ENCODE measurements at places on chromosomes 1 and 21.

- no peak for DNase-seq
Measured at GRCh38 chr1:118934706-118935105, 53.4 kb downstream of the TBX15 start.

DNA sequence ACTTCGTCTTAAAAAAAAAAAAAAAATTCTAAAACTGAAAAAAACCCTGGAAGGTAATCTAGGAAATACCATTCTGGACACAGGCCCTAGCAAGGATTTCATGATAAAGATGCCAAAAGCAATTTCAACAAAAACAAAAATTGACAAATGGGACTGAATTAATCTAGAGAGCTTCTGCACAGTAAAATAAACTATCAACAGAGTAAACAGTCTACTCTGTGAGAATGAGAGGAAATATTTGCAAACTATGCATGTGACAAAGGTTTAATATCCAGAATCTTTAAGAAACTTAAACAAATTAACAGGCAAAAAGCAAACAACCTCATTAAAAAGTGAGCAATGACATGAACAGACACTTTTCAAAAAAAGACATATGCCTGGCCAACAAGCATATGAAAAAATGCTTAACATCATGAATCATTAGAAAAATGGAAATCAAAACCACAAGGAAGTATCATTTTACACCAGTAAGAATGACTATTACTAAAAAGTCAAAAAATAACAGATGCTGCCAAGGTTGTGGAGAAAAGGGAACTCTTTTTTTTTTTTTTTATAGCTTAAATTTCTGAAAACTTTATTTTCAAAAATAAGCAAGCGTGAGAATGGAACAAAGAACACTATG, 29.4 kb upstream of the RNPC3 start:
- no peak for DNase-seq

DNA sequence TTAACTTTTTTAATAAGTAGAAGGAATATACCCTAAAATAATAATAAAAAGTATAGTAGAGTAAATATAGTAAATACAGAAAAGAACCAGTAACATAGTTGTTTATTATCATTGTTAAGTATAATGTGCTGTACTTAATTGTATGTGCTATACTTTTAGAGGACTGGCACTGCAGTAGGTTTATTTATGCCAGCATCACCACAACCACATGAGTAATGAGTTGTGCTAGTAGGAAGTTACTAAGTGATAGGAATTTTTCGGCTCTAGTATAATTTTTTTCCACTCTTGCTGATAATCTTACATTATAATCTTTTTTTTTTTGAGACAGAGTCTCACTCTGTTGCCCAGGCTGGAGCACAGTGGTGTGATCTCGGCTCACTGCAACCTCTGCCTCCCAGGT, 71.6 kb downstream of the IVNS1ABP start:
- DNase-seq, result no peak

DNA sequence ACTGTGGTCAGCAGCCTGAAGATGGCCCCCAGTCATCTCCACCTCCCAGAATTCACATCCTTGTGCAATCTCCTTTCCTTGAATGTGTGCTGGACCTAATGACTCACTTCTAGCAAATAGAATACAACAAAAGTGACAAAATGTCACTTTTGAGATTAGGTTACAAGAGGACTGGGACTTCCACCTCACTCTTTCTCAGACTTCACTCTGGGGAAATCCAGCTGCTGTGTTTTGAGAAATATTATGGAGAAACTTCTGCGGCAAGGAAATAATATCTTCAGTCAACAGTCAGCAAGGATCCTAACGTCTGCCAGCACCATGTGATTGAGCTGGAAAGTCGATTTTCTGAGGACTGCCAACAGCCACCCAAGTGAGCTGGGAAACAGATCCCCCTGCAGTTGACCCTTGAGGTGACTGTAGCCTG, 70.5 kb upstream of the GADD45A start:
- no peak for DNase-seq

DNA sequence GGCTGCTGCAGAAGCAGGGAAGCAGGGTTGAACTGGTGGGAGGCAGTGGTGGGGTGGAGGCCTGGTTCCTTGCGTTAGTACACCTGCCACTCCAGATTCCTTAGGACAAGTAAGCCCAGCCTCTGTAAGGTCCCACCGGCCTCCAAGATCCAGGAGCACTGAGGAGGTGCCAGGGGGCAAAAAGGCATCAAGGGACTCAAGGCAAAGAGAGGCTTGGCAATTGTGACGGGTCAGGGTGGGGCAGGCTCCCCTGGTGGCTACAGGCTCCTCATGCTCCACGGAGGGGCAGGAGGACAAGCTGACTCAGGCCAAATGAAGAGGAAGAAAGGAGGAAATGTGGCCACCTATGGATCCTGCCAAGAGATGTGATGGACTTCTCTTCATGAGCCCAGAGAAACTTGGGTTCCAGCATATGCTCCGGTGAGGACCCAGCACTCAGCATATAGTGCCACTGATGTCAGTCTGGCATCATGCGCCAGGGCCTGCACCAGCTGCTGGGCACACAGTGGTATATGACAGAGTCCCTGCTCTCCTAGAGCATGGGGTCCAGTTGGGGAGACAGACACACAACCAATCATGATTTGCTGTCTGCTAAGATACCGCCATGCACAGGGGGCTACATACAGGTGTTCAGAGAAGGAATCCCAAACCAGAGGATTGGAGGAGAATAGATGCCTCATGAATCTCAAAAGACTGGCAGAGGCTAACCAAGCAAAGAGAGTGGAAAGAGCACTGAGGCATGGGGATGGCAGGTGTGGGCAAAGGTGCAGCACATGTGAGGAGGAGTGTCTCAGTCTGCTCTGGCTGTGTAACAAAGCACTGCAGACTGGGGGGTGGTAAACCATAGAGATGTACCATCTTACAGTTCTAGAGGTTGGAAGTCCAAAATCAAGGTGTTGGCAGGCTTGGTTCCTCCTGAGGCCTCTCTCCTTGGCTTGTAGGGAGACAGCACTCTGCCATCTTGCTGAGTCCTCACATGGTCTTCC, 249.7 kb downstream of the RHOU start:
- DNase-seq, result no peak

Data from kidney glomerular epithelial cell (primary cell).